ENCODE measurements at places on chromosomes 12 and 14.

- no peak for DNase-seq
Measured at GRCh38 chr12:9073076-9073475, 42.6 kb downstream of the A2M start.

DNA sequence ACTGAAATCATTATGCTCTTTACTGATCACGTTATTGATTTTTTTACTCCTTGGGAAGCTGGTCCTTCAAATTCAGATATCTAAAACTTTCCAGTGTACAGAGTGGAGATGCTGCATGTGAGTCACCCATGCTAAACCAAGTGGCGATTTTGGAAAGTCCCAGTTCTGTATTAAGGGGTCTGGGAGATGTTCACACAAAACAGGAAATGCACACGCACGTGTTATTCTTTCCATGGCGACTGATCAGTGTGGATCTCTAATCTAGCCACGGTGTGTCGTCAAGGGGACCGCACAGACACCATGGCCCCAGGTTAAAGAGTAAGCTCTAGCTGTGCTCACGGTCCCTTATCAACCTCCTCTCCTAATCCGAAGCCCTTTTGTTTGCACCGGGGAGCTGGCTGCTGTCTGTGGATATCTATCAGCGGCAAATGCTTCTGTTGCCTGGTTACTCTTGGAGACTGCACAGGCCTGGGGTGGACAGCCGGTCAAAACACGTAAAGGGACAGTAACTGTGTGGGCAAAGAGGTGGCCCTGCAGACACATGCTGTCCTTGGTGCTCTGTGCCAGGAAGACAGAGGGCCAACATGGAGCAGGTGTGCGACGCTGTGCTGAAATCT, 96.6 kb downstream of the RIMBP2 start:
- DNase-seq: no peak

GRCh38 chr14:72651081-72651480, 242.8 kb downstream of the DPF3 start:
- DNase-seq: no peak

DNA sequence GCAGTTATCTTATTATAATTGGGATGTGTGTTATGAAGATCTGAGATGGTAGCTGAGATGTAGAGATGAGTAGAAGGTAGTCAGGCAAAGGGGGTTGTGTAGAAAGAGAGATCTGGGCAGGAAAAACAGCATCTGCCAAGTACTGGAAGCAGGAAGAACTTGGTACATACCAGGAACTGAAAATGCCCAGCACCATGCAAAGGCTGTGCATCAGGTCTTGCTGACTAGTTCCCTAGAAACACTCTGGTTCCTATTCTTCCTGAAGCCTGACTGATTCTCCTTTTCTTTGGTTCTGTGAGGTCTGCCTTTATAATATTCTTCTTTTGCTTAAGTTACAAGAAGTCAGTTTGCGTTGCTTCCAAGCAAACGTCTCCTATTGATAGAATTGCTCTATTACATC, 6.7 kb upstream of the NFATC4 start:
- no peak for DNase-seq

DNA sequence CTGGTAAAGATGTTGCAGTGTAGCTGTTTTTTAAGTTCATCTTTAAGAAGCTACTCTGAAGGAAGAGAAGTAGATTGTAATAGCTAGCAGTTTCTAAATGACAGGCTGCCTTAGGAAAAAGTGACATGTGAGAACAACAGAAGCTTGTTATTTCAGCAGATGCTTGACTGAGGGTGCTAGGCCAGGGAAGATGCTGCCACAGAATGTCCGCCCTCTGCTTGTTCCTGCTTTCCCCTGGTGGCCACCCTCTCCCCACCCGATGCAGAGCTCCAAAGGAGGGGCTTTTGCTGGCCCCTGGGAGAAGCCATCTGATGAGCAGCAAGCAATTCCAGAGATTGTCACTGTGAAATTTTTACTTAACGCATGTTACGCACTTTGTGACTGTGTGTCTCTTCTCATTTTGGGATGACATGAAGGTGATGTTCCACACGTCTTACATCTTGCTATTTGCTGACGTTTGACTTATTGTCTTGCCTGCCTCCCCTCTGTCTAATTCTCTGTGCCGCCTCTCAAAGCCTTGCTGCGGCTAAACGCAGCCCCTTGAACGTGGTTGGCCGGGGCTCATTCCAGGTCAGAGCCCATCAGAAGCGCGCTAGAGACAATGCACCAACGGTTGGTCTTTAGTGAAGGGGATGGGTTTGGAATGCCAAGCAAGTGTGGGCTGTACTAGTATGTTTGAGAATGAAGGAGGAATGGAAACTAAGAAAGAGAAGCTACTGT, 44.8 kb downstream of the WDR20 start:
- no peak for DNase-seq

Data from NCI-H2081 (cell line).